ENCODE measurements at places on chromosomes 13 and 19. TPM values are rescaled to one million over a fixed set of nuclear protein-coding genes. Genes with fewer than 3 reads are reported as not detected.

The FUT3 gene
- total RNA-seq: not detected

The COMP gene
- 0.49 TPM for total RNA-seq

The FREM2 gene
- not detected for total RNA-seq

The KIR3DL1 gene
- not detected for total RNA-seq

The NDUFA11 gene
- 662 TPM for total RNA-seq

The EXOSC5 gene
- 57.0 TPM for total RNA-seq

The MEF2B gene
- 2.9 TPM for total RNA-seq

The ZNF160 gene
- total RNA-seq: 18.6 TPM

The NUFIP1 gene
- 10.1 TPM for total RNA-seq

The CLIP3 gene
- total RNA-seq: 0.37 TPM

The FOSB gene
- total RNA-seq: 1.5 TPM

The BEST2 gene
- total RNA-seq: not detected

The ADPRHL1 gene
- total RNA-seq: 2.3 TPM

The BICRA gene
- 5.7 TPM for total RNA-seq

The NFIX gene
- total RNA-seq: 3.6 TPM

The LRRC8E gene
- 0.49 TPM for total RNA-seq

The PRR20A gene
- total RNA-seq: not detected

The KLHL1 gene
- total RNA-seq: not detected

The C19orf67 gene
- not detected for total RNA-seq

The DIRAS1 gene
- 13.5 TPM for total RNA-seq

The C19orf81 gene
- 10.0 TPM for total RNA-seq

The YJEFN3 gene
- total RNA-seq: 0.37 TPM

The STARD13 gene
- 0.06 TPM for total RNA-seq

The WDR88 gene
- not detected for total RNA-seq

The MEIOSIN gene
- not detected for total RNA-seq

The IRGC gene
- not detected for total RNA-seq

The PDE4C gene
- 17.0 TPM for total RNA-seq

The ADGRE1 gene
- not detected for total RNA-seq

The CGB8 gene
- not detected for total RNA-seq

The P2RY11 gene
- 8.0 TPM for total RNA-seq

The LAIR2 gene
- total RNA-seq: not detected

Measured in G401 (cell line).